ENCODE measurements at places on chromosomes 12 and 14.

- DNase-seq: no peak
Observed at GRCh38 chr12:75439930-75440329, 40.6 kb upstream of the GLIPR1 start.

DNA sequence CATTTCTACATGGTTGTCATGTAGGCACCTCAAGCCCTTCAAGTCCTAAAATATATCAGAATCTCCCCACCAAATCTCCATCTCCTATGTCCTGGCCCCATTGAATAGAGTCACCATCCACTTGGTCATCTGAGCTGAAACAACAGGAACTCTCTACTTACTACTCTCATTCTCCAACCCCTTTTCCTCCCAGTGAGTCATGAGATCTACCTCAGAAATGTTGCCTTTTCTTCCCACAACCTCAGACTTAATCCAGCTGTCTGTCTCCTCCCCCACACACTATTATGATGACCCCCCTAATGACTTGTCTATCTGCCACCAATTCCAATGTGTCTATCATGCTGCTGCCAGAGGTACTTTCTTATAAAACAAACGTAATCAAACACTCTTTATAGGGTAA, 72.3 kb upstream of the TMEM263 start:
- no peak for DNase-seq

DNA sequence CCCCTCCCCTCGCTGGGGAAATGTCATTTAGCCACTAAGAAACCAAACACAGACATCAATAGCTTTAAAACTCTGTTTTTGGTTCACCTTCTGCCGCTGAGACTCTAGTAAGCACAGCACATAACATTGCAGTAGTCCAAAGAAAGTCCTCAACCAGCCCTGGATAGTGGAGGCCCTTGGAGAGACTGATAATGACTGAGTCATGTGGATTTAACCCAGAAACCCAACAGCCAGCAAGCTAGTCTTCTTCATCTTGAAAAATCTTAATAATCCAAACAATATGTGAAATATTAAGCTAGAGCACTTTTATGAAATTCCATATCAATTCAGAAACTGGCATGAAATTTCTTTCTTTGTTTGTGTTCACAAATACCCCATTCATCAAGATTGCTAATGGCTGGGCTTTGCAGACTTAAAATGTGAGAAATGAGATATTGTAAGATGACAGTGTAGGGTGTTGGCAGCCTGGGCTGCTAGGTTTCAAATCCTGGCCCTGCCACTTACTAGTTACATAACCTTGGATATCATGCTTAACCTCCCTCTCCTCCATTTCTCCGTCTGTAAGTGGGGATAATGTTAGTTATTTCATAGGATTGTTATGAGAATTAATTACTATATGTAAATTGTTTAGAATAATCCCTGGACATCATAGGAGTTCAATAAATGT, 40.1 kb downstream of the RERG start:
- DNase-seq: no peak

- DNase-seq: peak; percentile 24
Observed at GRCh38 chr12:4251216-4251891, 22.2 kb upstream of the CCND2 start.

- no peak for DNase-seq
Observed at GRCh38 chr14:99413911-99414310, 66.7 kb downstream of the SETD3 start.

DNA sequence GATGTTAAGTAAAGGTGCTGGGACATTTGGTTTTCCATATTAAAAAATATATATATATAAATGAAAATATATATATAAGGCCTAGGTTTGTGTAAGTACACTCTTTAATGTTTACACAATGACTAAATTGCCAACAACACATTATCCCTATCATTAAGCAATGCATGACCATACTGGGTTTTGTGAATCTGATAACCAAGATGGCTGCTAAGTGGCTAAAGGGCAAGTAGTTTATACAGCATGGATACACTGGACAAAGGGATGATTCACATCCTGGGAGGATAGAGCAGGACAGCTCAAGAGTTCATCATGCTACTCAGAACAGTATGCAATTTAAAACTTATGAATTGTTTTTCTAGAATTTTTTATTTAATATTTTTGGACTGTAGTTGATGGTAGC, 89.3 kb downstream of the FIGNL2 start:
- no peak for DNase-seq

DNA sequence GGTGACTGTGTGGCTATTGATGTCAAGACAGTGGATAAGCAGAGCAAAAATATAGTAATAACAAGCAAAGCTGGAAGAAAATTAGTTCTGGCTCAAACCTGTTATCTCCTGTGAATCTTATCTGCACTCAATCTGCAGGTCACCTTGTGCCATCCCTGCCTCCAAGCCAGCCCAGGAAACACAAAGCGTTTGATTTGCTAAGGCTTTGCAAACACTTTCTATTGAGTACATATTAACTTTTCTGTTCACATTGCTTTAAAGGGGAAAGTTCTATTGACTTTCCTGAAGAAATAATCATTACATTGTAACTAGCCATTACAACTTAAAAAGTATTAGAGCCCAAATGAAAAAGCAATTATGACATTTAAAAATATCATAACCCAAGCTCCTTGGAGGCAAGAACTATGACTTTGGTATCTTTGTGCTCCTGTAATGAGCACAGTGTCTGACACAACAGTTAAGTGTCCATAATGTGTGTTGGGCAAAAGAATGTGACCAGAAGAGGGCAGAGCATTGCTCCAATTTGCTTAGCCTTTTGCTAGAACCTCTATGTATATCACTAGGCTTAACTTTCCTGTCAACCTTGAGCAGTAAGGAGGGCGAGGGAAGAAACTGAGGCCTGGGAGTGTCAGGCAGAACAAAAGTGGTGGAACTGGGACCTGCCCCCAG, 24.7 kb downstream of the SERPINA3 start:
- no peak for DNase-seq

- no peak for DNase-seq
Observed at GRCh38 chr14:71411738-71412137, 504.5 kb downstream of the PCNX1 start.

DNA sequence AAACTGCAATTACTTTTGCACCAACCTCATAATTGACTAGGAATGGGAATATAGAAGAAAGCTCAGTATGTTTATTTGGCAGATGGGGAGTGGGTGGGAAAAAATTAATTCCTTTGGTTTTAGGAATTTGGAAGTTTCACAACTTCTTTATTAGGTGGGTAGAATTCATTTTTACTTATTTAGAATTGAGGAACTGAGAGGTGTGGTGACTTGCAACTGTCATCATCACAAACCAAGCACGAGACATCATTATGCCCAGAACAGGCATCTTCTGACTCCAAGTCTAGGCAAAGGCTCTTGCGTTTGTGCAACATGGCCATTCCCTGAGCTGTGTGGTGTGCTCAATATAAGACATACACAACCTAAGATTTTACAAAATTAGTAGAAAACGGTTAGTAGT, 380.0 kb downstream of the ATP23 start:
- DNase-seq: no peak

- DNase-seq: no peak
Observed at GRCh38 chr14:56528927-56529326, 50.7 kb upstream of the TMEM260 start.

DNA sequence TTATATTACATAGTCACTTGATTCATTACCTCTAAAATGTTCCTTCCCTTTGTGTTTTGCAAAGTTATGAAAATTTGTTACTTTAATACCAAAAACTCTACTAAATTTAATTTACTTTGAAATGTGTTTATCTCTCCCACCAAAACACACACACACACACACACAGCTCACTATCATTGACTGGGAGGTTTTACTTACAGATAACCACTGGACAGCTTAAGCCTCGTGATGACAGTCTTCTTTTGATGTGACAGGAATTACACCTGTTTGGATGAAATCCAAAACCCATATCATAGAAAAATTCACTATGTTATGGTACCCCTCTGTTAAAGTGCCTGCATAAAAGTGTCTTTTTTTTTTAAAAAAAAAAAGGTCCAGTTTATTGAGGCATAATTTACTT, 15.6 kb downstream of the BBS10 start:
- DNase-seq: no peak

- no peak for DNase-seq
Observed at GRCh38 chr12:12902036-12902435, 10.7 kb downstream of the GPRC5A start.

DNA sequence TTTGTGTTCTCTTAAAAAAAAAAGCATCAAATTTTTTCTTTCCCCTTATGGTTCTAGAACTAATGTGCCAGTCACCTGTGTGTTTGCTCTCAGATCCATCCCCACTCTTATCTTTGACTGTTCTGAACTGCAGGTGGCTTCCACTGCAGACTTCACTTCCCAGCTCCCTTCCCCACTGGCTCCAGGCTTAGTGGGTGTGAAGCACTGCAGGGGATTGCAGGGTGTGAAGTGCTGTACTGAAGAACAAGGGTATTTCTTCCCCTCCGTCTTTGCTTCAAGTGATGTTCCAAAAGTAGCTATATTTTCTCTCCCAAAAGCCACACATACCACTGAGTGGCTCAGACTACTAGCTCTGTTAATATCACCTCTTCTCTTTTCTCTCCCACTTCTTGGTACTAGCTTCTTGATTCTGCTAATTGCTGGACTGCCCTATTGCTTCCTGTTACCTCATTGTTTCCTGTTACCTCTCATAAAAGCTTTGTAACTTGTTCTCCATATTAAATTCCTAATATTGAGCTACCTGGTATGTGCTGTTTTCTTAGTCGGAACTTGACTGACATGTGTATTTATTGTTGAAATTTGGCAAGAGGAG, 115.4 kb upstream of the PRICKLE1 start:
- DNase-seq: no peak

DNA sequence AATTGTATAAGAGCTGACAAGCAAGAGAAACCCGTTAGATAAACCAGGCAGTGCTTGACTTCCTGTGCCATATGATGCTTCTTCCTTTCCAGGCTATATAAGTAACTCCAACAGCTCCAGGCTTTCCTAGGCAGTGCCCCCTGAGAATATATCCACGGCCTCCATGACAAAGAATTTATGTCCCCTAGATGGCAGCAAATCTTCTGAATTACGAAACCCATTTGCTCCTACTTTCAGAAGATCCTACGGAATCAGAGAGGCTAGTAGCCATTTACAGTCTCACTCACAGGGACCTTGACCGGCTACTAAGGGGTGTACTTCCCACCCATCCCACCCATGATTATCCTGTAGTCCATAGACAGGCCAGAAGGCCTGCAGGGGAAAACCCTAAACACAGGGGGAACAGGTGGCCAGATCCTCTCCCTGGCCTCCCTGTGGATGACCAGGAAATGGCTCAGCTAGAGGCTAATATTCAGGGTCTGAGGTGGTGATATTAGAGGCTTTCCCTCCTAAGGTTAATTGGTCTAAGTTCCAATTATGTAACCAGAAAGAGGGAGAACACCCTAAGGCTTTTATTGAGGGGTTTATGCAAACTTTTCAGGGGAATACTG, 77.2 kb upstream of the DCD start:
- DNase-seq: no peak

DNA sequence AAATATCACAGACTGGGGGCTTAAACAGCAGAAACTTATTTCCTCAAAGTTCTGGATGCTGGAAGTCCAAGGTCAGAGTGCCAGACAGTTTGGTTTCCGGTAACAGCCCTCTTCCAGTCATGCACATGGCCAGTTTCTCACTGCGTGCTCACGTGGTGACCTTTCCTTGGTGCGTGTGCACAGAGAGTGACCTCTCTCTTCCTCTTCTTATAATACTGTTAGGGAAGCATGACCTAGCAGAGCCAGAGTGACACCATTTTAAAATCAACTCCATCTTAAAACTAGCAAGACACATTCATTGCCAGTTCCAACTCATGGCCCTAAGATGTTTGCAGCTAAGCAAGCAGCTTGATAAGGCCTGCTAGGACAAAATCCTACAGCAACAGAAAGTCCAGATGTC, 221.5 kb upstream of the DAAM1 start:
- DNase-seq: no peak

DNA sequence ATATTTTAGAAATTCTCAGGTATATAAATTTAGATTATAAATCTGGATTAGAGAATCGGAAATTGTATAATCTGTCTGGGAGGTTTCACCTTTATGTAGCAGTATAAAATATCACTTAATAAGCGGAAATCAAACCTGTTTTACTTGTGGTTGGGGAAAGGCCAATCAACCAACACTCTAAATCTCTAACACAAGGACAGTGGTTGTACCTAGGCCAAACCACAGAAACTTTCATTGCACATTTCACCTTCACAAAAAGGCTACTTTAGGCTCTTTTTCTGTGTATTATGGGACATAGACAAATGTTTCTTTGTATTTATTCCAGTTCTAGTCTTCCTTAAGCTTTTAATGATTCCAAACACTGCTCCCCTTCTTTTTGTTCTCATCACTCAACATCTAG, 19.8 kb downstream of the ERH start:
- no peak for DNase-seq

DNA sequence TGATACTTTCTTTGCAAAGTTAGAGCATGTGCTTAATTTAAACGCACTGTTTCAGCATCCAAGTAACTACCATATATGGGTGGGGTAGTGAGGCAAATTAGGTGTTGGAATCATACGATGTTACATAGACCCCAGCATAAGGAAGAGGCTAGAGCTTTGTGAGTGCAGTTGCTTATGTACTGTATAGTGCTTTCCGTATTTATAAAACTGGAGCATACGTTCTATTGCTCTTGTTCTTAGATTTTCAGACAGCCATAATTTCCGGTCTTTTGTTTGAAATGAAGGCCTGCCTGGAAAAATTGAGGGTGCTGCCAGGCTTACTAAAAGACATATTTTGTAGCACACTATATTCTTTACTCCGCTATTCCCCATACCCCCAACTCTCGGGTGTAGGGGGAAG, 335.7 kb downstream of the FOXG1 start:
- DNase-seq: no peak
